ENCODE measurements at places on chromosomes 2 and 18.

- DNase-seq, result no peak
Measured at GRCh38 chr2:3807853-3808252, 104.5 kb downstream of the DCDC2C start.

DNA sequence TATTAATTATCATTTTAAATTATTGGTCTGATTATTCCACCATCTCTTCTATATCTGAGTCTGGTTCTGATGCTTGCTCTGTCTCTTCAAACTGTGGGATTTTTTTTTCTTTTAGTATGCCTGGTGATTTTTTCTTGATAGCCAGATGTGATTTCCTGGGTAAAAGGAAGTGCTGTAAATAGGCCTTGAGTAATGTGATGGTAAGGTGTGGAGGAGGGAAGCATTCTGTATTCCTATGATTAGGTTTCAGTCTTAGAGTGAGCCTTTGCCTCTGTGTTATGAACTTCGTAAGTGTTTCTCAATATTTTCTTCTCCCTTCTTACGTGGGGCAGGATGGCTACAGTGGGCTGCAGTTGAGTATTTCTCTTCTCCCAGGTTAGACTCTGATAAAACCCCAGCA is 103.0 kb downstream of the EHBP1 start:
- DNase-seq, result no peak

GRCh38 chr2:62300925-62301324 is 105.0 kb downstream of the B3GNT2 start:
- no peak for DNase-seq

- DNase-seq, result no peak
Measured at GRCh38 chr2:229539628-229540027, 174.7 kb downstream of the DNER start.

DNA sequence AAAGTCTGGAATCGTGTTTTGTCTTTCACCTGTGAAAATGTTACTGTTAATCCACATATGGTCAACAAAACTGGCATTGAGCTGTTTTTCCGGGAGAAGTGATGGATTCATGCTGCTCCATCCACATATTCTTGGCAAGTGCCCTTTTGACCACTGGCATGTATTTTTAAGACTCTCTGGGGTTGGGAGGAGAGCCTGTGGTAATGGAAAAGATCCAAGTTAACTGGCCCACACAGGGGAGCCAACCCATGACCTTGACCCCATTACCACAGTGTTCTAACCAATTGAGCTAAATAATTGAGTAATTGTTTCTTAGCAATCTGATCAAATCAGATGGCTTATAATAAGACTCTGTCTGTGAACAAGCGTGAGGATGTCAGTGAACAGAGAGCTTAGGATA is 296.2 kb upstream of the NRP2 start:
- no peak for DNase-seq

DNA sequence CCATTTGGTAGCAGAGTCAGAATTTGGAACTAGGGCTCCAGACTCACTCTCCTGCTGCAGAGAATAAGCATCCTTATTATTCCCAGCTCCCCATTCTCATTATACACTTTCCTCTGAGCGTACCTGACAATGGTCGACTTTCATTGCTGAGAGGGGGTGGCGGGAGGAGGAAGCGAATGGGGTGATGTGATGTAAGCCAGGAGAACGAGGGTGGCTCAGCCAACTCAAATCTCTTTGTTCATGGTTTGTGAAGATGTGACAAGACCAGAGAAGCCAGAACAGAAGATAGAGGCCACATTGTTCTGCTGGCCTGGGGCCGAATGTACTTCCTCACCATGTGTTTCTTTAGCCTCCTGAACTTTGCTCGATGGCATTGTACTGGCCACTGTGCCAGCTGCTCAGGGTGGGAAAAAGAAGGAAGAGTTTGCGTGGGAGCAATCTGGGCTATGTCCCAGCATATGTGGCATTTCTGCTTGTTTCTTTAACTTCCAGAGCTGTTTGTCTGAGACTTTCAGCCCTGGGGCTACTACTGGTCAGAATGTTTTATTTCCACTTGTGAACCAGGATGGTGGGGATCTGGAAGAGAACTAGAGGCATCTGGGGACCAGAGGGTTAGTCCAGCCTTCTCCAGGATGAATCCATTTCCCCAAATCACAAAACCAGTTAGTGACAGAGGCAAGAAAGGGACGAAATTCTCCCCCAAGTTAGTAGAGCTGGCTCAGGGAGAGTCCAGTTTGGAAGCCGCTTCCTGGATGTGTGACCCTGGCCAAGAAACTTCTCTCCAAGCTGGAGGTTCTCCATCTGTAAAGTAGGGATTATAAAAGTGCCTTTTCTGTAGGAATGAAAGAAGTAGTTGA is 62.6 kb downstream of the MOGAT1 start:
- no peak for DNase-seq

DNA sequence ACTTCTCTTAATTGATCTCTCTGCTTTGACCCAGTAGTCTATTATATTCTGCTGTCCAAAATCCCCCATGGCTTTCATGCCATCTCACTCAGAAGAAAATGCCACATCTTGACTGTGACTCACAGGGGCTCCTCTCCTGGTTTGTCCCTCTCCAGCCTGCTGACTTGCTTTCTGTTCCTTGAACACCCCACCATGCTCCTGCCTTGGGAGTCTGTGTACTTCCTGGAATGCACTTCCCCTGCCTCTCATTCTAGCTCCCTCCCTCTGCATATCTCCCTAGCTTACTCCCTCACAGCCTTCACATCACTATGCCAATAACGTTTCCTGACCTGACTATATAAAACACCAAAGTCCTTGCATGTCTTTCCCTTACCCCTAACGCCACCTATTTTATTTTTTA is 167.2 kb downstream of the TRIB2 start:
- DNase-seq, result no peak

- no peak for DNase-seq
Measured at GRCh38 chr2:128354726-128355470, 36.2 kb upstream of the HS6ST1 start.

GRCh38 chr2:154439156-154439555 is 259.3 kb upstream of the KCNJ3 start:
- DNase-seq, result no peak

GRCh38 chr2:240259924-240260529 is 119.6 kb upstream of the OTOS start:
- DNase-seq, result no peak

DNA sequence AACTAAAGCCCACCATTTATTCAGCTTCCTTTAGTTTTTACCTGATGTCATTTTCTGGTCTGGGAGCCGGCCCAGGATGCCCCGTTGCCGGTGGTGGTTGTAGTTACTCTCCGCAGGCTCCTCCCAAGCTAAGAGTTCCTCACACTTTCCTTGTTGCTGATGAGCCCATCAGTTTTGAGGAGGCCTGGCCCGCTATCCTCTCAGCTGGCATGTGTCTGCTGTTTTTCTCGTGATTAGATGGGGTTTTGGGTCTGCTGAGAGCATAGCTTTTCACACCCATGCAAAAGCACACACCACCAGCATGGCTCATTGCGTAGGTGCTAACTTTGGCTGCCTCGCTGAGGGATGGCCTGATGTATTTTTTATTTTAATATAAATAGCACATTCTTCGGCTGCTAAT is 72.1 kb downstream of the PSMG2 start:
- no peak for DNase-seq

Measured in T-helper 1 cell (primary cell).